G401 (cell line): ENCODE measurements at places on chromosomes 5 and 9.
A peak's percentile ranks its signal among the peaks of the same experiment; 100 is the strongest.

DNA sequence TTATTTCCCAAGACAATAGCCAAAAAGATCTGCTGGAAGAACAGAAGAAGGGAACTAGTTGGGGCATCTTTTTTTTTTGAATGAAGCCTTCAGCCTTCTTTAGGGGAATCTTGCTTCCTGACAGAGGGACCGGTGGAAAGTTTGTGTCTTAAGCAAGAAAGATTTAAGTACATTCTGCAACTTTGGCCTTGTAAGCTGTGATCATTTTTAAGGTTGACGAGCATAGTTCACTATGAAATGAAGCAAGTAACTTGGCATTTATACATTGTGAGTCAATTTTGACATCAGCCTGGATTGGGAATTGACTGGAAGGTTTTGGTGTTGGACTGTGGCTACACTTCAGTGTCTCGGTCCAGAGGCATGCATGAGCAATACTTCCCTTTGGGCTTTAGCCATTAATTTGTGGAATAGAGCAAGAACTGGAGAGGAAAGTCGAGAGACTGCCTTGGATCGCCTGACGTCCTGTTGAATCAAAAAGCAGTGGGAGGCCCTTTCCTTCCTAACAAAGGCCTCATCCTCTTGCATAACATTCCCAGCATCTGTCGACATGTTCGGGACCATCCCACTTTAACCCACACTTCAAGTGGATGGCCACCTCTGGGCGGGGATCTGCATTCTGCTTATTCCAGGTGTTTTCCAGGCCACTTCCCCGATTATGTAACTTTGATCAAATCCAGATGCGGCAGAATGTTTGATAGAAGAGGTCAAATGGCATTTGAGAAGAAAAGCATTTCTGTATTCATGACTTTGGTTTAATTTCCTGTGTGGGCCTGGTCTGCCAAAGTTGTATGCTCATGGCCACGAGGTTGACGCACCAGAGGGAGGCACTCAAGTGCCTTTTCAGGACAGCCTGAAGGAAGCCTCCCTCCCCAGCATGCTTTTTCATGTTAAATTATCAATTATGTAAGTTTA lies 12.5 kb downstream of the ABL1 start:
- DNase-seq, result no peak

DNA sequence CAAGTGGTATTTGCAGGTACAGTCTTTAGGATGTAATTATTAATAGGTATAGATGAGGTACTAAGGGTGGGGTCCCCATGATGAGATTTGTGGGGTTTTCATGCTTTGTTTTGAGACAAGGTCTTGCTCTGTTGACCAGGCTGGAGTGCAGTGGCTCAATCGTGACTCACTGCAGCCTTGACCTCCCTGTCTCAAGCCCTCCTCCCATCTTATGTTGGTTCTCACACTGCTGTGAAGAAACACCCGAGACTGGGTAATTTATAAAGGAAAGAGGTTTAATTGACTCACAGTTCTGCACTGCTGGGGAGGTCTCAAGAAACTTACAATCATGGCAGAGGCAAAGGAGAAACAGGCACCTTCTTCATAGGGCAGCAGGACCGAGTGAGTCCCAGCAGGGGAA lies 217.5 kb downstream of the CDK5RAP2 start:
- DNase-seq, result no peak

DNA sequence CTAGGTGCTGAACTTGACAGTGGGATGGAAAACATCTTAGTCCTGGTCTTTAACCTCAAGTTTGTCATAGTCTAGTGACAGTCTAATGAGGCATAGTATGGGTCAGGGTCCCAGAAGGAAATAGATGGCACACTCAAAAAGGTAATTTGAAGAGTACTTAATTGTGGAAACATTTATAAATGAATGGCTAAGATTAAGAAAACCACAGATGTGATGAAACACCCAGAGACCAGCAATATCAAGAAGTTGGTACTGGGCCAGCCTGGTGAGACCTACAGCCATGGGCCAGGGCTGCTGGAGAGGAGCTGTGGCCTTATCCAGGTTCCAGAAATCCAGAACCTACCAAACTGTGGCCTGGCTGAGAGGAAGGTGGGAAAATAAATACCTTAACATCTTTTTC lies 93.5 kb upstream of the ATG10 start:
- DNase-seq, result no peak

DNA sequence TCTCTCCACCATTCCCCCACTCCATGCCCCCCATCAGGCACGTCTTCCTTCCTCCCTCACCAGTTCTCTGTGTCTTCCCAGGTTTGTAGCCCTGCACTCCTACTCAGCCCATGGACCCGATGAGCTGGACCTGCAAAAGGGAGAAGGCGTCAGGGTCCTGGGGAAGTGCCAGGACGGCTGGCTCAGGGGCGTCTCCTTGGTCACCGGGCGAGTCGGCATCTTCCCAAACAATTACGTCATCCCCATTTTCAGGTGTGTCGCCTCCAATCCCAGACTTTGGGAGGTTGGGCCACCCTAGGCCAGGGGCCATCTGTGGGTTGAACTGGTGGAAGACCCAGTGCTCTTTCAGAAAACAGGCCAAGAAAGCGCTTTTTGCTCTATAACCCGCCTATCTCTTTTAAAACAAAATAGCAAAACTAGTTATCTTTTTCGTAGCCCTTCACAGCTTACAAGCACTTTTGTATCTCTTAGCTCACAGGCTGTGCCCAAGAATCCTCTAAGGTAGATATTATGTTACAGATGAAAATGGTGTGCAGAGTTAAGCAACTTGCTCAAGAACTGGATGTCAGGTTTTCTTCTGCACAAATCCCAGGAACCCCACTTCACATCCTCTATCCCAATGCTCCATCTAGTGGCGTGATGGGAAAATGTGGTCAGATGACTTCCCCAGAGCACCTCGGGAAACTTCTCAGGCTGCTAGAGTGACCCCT lies 56.2 kb downstream of the PLAC8L1 start:
- peak; percentile 30 for DNase-seq

- DNase-seq, result no peak
These were observed 39.1 kb downstream of the FGD3 start for GRCh38 chr9:92986176-92987119.

- DNase-seq, result no peak
These were observed 521.7 kb upstream of the DAB2 start for GRCh38 chr5:39946356-39947045.

- DNase-seq, result peak; percentile 44
These were observed 305.1 kb downstream of the PSAT1 start for GRCh38 chr9:78601957-78602565.

DNA sequence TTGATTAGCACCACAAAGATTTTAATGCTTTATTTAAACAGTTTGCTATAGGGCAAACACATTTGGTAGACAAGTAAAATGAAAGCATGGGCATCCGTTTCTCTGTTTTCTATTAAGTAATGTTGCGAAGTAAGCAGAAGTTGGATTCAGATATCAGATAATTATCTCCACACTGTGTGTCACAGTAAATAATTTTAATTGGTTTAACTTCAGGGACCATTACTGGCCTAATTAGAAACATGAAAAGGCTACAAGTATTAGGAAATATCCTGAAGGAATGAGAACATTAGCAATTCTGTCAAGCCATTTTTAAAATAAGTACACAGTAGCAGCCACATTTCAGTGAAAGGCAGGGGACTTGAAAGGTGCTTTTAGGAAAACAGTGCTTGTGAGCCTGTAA lies 975.4 kb downstream of the NR2F1-AS1 start:
- DNase-seq, result peak; percentile 8

DNA sequence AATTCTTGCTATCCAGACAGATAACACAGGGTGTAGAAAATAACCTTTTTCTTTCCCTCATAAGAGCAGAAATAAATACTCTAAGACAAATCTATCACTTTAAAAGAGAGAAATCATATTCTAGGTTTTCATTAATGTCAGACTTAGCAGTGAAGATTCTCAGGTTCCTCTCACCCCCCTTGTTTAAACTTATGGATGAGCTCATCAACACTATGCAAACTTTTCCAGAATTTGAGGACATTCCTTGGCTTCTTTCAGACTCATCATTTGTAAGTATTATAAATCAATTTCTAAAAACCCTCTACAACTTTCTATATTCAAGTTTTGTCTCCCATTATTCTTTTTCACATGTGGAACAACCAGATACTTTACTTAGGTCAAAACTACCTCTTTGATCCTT lies 374.9 kb upstream of the TRPC7 start:
- no peak for DNase-seq

GRCh38 chr5:173954671-173955521 lies 34.1 kb upstream of the C5orf47 start:
- DNase-seq, result peak; percentile 69

- no peak for DNase-seq
These were observed 27.3 kb upstream of the EDIL3 start for GRCh38 chr5:84411832-84412605.

GRCh38 chr5:166672431-166672830 lies 1619.0 kb upstream of the WWC1 start:
- no peak for DNase-seq

- no peak for DNase-seq
These were observed 28.6 kb downstream of the IER5L start for GRCh38 chr9:129149442-129149841.

GRCh38 chr9:126108240-126108639 lies 218.4 kb upstream of the MVB12B start:
- no peak for DNase-seq

DNA sequence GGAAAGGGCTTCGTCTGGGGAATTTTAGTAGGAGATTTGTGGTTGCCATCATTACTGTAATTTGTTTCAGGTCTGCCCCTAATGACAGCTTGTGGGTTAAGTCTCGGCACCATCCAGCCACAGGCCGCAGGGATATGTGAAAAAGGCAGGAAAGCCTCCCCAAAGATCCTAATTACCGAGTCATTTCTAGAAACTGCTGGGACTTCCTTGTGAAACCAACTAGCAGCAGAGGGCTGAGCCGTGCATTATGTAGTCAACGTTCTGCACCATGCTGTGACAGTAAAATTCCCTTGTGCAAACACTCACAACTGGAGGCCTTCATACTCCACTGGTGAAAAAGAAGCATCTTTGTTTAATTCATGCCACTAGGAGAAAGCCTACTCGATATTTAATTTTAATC lies 230.3 kb downstream of the MPDZ start:
- no peak for DNase-seq

DNA sequence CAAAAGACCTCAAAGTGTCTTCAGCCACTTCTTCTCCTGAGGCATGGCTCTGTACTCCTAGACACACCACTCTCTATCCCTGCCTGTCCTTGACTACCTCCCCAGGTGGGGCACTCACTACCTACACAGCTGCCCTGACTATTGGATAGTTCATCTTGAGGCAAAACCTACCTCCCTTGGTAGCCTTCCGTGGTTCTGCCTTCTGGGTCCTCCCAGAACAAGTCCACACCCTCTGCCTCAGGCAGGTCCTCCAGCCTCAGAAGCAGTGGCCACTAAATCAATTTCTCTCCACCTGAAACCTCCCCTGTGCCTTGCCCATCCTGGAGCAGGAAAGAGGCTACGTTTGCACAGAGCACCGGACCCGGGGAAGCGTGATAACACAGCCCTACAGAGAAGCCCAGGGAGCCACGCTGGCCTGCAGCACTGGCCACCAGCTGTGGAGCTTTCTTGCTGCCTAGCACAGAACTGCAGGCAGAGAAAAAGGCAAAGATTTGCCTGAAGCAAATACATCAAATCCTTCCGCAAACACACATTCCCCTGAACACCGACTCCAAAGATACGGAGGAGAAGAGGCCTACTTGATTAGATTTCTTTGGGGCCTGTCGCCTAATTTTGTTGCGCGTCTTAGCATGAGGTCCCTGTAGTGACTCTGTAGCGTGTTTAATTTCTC lies 141.8 kb downstream of the C9orf50 start:
- DNase-seq, result no peak

DNA sequence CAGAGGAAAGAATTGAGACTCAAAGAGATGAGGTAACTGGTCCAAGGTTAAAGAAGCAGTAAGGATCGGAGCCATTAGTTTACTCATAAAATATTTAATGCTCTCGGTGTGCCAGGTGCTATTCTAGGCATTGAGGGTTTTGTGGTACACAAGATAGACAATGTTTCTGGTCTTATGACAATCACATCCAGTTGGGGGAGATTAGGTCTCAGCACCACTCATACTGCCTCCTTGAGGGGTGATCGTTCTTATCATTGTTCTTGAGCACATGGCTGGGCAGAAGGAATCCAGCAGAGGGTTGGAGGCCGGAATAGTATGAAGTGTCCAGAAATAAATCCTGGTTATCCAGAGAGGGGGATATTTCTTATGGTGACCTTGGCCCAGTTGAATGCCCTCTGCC lies 40.7 kb upstream of the LCP2 start:
- DNase-seq, result no peak

DNA sequence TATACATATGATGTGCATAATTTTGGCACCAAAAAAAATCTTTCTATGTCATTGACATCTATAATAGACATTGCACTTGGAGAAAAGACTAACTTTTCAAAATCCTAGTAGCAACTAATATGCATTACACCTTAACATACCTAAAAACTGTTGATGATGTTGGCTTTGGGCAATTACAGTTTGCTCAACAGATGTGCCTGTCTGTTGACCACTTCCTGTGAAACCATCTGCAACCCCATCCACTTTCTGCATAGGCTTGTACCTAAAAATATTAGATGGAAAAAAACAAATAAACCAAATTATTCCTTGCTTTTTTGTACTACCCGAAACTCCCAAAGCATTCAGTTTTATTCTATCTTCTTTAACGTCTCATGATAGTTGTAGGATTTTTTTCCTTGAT lies 248.6 kb downstream of the RFX3 start:
- DNase-seq, result no peak

DNA sequence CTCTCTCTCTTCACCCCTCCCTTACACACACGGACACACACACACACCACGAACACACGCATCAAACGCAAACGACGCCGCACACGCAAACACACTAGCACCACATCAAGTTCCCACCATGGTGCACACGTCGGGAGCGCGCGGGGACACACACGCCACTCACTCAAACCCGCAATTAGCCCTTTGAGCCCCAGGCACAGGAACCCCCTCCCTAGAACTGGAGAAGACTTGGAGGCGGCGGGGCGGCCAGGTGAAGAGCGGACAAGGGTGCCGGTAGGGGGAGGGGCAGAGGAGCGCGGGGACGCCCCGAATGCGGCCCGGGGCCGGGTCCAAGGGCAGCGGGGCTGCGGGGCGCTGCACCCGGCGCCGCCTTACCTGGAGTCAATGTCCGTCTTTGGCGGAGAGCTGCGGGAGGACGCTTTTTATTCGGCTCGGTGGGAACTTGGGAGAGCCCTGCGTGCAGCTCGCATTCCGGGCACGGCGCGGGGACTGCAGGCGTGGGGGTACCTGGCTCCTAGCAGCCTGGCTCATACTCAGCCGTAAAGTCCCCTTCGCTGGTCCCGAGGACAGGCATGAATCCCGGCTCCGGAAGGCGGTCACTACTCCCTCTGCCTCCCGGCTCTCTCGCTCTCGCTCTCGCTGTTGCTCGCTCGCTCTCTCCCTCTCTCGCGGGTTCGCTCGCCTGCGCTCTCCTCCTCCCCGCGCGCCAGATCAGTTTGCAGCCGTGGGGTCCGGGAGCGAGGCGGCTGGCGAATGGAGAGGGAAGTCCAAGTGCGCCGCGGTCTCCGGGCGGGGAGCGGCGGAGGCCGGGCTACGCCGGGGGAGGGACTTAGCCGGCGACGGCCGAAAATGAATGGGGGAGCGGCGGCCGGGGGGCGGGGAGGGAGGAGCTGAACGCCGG lies at the start of gene BRINP1:
TSS of gene BRINP1 (minus strand) at position 755 of the 901 bp plus-strand sequence. CDS start 56,080 bp downstream, outside the sequence.
- DNase-seq, result peak; percentile 94

GRCh38 chr5:173989432-173990082 lies 587 bp downstream of the C5orf47 start:
- no peak for DNase-seq
